C1 segment of cervical spinal cord (tissue), 14 donors: ENCODE measurements at places on chromosomes 13 and 19.
A peak's percentile ranks its signal among the peaks of the same experiment; 100 is the strongest.

DNA sequence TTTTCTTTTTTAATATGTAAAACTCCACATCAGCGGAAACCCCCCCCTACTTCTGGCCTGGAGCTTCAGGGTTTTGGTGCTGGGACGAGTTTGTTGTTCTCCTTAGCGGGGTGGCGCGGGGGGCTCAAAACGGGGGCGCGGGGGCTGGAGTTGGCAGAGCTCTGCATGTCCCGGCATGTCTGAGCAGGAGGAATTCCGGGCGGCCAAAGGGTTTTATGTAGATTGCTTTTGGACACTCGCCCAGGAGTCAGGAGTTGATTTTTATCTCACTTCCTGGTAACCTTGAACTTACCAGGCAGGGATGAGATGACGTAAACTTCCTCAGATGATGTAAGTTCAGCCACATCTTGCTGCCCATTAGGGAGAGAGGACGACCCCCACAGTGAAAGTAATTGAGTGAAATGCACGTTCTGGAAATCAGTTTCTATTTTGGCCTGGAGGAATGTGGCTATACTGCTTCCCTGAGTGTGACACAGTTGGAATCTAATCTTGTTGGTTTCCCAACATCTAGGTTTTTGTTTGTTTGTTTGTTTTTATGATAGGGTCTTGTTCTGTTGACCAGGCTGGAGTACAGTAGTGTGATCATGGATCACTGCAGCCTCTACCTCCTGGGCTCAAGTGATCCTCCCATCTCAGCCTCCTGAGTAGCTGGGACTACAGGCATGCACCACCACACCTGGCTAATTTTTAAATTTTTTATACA is 21.0 kb upstream of the GDF15 start:
- no peak for DNase-seq

DNA sequence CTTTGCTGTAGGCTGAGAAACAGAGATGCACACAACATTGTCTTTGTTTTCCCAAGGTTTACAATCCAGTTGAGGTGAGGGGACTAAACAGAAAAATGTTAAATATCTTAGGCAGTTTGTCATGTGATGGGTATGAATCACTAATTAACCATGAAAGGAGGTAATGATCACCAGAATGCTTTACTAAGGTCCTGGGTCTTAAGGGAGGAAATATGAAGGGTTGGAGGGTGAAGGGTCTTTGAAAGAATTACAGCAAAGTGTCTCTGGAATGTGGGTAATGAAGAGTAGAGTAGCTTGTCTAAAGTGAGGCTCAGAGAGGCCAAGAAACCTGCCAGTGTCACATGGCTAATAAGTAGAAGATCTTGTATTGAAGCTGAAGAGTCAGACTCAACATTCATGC is 19.0 kb downstream of the BIVM start:
- DNase-seq, result no peak

GRCh38 chr13:23279321-23279720 is 98.5 kb downstream of the SGCG start:
- no peak for DNase-seq

- no peak for DNase-seq
These were observed at the start of gene CEACAM1 for GRCh38 chr19:42528354-42529247. TSS of gene CEACAM1 (minus strand) at chr19:42528481. CDS start at chr19:42528374, 107 bp downstream.

GRCh38 chr19:28563964-28564921 is 648.7 kb downstream of the UQCRFS1 start:
- no peak for DNase-seq

GRCh38 chr13:37560526-37560925 is 38.0 kb downstream of the POSTN start:
- DNase-seq, result no peak

DNA sequence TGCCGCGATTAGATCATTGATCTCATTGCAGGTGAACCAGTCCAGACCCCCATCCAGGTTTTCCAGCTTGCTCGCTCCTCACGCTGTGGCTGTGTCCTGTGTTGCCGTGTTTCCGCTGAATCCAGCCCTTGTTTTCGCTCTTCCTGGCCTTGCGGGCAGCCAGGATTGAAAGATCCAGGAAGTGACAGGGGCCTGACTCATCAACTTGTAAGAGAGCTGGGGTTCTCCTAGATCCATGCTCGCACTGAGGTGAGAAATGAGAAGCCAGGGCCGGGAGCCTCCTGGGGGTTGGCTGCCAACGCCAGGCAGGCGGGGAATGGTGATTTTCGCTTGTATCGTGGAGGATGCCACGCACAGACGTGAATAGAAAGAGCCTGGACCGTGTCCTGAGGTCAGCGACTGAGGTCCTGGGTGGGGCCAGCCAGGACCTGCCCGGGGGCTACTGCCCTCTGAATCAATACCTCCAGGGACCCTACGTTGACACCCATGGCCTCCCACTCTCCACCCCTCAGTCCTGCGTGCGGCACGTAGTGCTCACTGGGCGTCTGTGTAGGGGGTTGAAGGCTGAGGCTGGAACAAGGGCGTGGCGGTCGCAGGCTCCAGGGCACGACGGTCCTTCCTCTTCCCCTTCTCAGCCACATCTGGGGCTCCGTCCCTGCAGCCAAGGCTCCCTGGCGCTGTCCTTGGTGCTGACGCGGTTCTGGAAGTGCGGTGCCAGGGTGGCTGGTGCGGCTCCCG is 7.3 kb upstream of the PTPRH start:
- peak; percentile 48 for DNase-seq

- no peak for DNase-seq
These were observed 718.5 kb downstream of the SLITRK6 start for GRCh38 chr13:85080691-85081090.

- no peak for DNase-seq
These were observed 1.3 kb downstream of the HSPBP1 start for GRCh38 chr19:55278391-55279135.

DNA sequence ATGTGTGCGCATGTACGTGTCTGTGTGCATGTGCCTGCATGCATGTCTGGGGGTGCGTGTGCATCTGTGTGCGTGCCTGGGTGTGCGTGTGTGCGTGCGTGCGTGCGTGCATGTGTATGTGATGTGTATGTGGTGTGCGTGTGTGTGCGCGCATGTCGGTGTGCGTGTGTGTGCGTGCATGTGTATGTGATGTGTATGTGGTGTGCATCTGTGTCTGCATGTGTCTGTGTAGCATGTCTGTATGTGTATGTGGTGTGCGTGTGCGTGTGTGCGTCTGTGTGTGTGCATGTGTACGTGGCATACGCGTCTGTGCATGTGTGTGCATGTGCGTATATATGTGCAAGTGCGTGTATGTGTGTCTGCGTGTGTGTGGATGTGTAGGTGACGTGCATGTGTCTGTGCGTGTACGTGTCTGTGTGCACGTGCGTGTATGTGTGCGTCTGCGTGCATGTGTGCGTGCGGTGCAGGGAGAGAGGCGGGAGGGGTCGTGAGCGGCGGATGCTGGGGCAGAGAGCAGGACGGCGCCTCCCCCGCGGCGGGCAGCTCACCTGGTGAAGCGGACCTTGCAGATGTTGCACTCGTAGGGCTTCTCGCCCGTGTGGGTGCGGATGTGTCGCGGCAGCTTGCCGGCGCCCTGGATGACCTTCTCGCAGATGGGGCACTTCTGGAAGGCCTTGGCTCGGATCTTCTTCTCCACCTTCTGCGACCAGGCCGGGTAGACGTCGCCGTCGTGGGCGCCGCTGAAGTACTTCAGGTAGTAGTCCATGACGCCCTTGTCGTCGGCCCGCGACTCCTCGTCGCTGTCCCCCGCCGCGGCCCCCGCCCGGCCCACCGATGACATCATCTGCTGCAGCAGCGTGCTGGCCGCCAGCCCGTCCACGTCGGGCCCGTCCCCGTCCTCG is 13.0 kb downstream of the ZBTB7A start:
- DNase-seq, result no peak

- no peak for DNase-seq
These were observed 156.9 kb downstream of the DLEU7 start for GRCh38 chr13:50686551-50686950.

DNA sequence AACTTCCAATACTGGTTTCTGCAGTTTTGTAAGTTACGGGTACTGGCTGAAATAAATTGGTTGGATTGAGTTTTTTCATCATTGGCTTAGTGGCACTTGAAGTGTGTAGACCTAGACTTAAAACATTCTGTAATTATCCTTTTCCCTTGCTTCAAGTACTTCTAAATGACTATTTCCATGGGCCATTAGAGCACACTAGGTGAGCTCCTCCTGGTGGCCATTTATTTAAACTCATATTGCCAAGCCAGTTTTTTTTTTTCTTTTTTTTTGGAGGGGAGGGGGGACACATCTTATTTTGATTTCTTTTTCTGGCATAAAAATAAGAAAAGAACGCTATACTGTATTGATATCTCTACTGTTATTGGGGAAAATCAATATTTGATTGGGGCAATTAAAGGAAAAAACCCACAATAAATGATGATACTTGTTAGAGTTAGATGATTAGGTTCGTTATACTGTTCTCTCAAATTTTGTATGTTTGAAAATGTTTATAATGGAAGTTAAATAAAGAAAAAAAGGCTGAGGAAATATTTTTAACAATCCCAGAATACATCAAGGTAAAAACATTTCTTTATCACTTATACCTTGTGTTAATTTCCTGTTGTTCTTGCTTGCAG is 82.9 kb downstream of the PDS5B start:
- DNase-seq, result no peak

GRCh38 chr19:1956868-1957492 is 16.0 kb downstream of the CSNK1G2 start:
- peak; percentile 84 for DNase-seq

GRCh38 chr13:113280126-113280525 is 16.9 kb upstream of the LAMP1 start:
- DNase-seq, result no peak

GRCh38 chr19:33878910-33879810 is 82.5 kb downstream of the KCTD15 start:
- DNase-seq, result no peak

DNA sequence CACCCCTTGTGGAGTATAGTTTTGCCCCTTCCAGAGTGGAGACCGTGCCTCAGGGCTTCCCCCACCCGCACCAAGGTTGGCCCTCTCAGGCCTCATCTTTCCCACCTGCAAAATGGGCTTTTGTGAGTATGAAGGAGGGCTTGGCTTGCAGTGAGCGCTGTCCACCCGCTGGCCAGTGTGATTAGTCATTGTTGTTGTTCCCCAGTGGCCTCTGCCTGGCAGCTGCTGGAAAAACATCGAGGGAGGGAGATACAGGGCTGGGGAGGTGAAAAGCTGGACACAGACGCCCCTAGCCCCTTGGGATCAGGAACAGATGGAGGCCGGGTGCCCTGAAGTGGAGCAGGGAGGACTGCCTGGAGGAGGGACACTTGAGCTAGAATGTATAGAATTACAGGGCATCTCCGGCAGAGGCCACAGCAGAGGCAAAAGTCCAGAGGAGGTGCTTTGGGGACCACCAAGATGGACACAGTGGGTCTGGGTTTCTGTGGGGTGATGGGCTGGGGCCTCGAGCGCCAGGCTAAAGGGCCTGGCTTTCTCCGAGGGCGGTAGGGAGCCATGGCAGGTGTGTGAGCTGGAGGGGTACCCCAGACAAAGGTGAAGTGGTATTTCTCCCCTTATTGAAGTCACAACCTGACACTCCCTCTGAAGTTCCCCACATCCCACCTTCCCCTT is 3.9 kb upstream of the IL12RB1 start:
- peak; percentile 16 for DNase-seq

- no peak for DNase-seq
These were observed 279.0 kb downstream of the NHLRC3 start for GRCh38 chr13:39317291-39317690.

DNA sequence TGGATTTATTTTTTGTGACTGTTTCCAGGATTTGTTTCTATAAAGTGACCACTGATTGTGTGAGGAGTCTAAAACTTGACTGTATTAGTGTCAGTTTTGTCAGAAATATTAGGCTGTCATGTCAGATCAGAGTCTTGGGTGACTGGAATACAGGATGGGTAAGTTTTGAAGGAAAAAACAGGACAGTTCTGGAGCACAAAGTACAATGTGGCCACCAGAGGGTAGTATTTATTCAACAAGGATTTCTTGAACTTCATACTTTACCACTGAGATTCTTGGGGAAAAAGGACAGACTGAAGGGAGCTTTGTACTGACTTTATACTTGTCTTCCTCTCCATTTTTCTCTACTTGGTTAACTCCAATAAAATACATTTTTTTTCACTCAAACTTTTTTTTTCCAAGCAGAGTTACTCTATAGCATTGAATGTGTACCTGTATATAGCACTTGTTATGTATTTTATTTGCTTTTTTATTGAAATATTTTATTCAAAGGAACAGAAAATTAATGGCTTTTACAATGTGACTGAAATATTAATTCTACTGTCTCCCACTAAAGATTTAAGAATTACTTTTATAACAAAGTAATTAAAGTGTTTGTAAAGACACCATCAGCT is 51.1 kb downstream of the LMO7 start:
- no peak for DNase-seq

DNA sequence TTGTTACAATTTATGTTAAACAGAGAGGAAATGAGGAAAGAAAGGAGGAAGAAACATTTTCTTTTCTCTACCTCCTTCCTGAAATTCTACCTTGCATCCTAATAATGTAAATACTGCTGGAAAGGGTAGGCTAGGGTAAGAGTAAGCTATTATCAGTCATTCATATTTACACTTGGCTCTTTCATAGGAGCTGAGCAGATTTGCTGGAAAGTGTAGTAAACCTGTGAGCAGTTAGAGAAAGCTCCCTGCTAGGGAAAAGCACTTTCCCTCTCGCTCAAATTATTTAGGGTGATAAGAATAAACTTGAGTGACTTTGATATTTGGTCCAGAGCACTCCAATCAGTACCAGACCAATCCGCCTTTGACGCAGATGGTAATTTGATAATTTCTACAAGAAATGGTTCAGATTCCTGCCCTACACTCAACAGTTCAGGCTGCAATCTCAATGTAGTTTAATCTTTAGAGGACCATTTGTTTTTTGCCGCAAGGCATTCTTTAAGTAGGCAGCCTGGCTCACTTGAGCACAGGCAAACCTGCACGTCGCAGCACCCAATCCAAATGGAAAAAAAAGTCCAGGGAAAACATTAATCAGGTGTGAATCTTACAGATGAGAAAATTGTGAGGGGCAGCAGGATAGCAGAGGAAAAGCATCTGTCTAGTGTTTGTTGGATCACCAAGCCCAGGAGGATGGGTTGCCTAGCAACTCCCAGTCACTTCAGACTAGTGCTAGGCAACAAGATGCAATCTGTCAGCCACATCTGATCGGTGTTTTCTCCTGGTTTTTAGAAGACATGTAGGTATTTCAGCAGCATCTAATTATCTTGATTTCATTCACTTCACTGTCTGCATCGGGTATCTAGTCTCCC is 68.6 kb upstream of the KL start:
- no peak for DNase-seq
